ENCODE measurements at places on chromosomes 5 and 9.

DNA sequence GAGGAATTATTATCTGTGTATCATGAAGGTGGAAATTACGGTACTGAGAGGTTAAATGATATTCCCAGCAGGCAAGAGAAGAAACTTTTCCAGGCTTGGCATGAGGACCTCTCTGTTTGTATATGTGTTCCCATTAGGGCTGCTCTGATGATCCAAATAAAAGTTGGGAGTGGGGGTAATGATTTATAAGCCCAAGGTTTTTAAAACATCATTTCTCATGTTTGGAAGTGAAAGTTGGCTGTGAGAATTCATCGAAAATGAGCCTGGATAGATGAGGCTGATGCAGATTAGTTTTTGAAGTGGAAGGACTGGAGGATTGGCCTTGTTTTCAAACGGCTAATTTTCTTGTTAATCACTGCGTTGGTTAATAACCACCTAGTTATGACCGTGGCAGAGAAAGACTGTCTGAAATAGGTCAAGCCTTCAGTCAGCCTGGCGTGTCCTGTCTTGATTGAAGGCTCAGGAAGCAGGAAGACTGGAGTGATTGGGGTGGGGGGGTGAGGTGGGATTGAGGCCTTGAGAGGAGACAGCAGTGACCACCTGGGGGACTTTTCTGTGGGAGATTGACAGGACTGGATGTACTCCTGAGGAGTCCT is 391.0 kb upstream of the WWC1 start:
- DNase-seq = no peak

- DNase-seq = no peak
These were observed 84.4 kb downstream of the CNTLN start for GRCh38 chr9:17219261-17219660.

- no peak for DNase-seq
These were observed 51.8 kb downstream of the SH3TC2 start for GRCh38 chr5:149011084-149011483.

- DNase-seq = no peak
These were observed 97.0 kb upstream of the NIPAL4 start for GRCh38 chr5:157362982-157363381.

GRCh38 chr9:136243631-136244030 is 2.0 kb downstream of the QSOX2 start:
- DNase-seq = no peak

DNA sequence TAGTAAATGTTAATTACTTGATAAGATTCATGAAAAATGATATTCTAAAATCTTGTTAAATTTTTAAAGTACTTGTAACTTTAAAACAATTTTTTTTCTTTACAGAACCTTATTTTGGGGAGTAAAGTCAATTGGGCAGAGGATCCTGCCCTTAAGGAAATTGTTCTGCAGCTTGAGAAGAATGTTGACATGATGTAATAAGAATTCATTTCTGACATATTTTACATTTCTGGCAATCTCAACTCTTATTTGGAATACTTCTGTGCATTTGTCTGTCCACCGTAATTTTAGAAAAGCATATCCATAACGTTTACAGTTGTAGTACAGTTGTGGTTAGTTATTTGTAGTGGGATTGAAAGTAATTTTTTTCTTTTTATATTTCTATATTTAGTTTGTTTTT is 20.2 kb downstream of the CENPH start:
- DNase-seq = no peak

DNA sequence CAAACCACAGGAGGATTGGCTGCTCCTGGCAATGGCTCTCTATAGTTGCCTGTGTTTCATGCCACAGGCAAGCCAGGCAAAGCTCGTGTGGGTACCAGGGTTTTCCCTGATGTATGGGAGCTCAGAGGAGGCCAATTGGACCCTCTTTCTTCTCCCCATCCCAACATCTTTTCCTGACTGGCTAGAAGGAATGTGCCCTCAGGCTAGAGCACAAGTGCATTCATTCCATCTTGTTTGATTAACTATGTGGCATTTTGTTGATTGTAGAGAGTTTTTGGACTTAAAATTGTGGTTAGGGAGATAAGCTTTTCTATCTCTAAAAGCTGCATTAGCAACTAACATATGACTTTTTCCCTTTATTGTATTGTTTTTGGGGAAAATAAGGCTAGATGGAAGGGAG is 561.3 kb downstream of the PSAT1 start:
- no peak for DNase-seq

DNA sequence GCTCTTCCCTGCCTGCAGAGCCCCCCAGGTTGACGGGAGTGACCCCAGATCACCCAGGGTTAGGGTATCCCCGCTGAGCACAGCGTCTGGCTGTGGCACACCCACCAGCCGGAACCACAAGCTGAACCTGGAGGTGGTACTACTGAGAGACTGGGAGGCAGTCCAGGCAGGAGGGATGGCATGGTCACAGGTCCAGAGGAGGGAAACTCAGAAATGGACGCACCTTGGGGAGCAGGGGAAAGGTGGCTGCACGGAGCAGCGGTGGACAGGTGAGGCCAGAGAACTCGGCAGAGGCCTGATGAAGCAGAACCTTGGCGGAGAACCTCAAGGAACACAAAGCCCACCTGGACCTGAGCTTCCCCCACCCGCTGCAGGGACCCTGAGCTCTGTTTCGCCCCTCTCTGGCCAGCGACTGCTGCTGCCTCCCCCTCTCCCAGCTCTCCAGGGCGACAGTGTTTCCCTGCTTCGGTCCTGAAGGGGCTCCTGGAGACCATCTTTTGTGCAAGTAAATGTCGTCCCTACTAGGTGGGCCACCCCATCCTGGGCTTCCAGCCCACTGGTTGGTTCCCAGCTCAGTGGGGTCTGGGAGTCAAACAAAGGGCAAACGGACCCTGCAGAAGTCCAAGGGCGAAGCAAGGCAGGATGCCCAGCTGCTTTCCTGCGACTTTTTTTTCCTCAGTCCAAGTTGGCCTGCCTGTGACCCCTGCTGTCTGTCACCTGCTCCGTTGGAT is 845 bp downstream of the ADGRD2 start:
- no peak for DNase-seq

DNA sequence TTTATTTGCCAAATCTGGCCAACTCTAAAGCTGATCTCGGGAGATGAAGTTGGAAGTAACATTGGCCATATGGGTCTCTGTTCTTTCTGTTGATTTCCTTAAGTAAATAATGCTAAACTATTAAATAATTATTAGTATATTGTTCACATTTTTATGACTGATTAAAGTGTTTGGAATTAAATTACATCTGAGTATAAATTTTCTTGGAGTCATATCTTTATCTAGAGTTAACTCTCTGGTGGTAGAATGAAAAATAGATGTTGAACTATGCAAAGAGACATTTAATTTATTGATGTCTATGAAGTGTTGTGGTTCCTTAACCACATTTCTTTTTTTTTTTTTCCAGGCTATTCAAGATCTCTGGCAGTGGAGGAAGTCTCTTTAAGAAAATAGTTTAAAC is 9.3 kb upstream of the FGF18 start:
- DNase-seq = no peak

DNA sequence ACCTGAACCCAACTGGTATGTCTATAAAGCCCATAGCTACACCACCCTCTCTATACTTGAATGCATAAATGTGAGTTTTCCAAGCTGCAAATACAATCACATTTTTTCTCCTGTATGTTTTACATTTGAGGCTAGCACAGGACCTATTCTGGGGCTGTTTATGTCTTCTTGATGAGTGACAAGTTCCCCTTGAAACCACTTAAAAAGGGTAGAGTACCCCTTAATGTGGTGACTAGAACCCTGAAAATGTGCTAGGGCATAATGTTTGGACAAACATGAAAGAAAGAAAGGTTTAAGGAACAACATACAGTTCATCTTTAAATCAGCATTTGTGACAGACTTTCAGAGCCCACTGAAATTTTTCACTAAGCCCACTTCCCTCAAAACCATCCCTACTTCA is 25.2 kb upstream of the GLIS3 start:
- DNase-seq = no peak

- no peak for DNase-seq
These were observed 304.0 kb downstream of the PRELID2 start for GRCh38 chr5:145531038-145531734.

GRCh38 chr9:77789891-77790290 is 141.8 kb upstream of the GNA14 start:
- no peak for DNase-seq

DNA sequence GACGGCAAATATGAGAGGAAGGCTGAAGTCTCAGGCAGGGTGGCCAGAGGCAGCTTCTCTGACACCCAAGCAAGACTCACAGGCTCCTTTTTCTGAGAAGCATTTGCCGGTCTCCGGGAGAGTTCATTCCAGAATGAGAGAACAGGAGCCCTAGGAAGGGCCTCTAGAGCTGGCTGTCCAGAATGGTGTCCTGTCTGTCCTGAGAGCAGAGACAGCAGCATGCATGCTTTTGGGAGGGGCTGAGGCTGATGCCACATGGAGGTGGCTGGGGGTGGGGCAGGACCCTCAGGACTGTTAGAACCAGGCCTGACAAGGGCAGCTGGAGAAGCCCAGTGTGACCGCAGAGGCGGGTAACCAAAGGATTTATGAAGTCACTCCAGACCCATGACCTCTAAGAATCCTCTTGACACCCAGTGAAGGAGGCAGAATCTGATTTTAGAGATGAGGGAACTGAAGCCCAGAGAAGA is 60.0 kb downstream of the SHB start:
- no peak for DNase-seq

GRCh38 chr5:149410071-149410470 is 31.0 kb upstream of the IL17B start:
- no peak for DNase-seq

- DNase-seq = no peak
These were observed 75.7 kb downstream of the GCNT4 start for GRCh38 chr5:74976651-74977050.

GRCh38 chr5:75335952-75336614 is 937 bp upstream of the HMGCR start:
- DNase-seq = no peak

DNA sequence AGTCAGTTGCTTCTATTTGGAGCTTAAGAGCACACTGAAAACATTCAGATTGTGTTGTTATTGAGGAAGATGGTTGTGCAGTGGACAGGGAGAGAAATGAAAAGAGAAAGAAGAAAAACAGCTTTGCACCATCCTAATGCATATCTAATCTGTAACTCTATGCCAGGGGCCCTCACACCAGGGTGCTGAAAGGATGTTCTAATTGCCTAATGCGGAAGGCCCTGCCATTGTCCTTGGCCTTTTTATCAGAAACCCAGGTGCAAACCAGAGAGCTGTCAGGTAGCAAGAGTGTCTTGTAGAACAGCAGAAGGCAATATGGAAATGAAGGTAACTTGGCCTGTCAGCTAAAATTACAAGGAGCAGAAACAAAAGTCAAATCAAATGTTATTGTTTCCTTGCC is 384.5 kb upstream of the PIK3R1 start:
- DNase-seq = no peak

DNA sequence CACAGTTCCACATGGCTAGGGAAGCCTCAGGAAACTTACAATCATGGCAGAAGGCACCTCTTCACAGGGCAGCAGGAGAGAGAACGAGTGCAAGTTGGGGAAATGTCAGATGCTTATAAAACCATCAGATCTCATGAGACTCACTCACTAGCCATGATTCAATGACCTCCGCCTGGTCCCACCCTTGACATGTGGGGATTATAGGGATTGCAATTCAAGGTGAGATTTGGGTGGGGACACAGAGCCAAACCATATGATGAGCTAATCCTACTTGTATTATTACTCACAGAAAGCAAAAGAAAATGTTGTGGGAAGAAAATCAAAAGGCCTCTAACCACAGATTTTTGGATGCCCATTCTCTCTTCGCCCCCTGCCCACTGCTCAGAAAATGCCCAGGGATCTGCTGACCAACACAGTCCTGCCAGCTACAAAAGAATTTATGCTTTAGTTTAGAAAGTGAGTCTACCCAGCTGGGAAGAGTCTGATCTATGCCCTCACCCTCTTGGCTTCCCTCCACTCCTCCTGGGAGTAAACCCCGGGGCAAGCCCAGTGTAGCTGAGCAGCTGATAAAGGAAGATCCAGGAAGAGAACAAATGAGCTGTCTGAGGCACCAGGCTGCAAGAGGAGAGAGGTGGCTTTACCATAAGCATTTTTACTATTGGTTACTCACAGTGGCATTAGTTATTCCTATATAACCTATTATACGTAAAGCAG is 53.1 kb downstream of the RNF130 start:
- DNase-seq = no peak

GRCh38 chr5:177984584-177985206 is 11.3 kb downstream of the PROP1 start:
- no peak for DNase-seq

- no peak for DNase-seq
These were observed 21.0 kb upstream of the NPR3 start for GRCh38 chr5:32690153-32690552.

GRCh38 chr5:88780736-88781135 is 102.2 kb downstream of the MEF2C start:
- DNase-seq = no peak

- no peak for DNase-seq
These were observed 84.7 kb downstream of the NR3C1 start for GRCh38 chr5:143318833-143319232.

DNA sequence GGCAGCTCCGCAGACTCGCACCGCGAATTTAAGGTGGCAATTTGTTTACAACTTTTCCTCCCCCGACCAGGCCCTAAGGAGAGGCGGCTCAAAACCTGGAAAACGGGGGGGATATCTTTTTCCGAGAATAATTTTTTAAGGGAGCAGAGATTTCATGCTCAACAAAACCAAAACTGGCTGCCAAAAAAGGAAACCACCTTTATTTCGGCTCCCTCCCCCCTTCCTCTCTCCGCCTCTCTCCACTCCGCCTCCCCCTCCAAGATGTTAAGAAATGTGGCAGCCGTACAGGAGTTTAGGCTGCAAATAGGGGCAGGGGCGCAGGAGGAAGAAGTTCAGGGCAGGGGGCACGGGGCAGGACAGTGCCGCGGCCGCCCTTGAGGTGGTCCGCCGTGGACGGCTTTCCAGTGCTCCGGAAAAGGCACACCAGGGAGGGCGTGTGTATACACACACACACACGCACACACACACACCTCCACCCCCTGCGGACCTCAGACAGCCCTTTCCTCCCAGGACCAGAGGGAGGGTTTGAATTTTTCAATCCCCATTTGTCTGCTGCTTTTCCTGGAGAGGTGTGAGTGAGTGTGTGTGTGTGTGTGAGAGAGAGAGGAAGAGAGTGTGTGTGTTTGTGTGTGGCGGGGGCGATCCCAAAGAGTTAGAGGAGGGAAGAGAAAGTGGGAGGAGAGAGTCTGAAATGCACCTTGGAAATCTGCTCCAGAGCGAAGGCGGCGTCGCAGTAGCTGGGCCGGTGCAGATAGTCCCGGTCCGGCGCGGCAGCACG is 9.1 kb downstream of the PTCH1 start:
- DNase-seq = no peak

GRCh38 chr9:2337627-2338026 is 284.0 kb upstream of the VLDLR start:
- no peak for DNase-seq

GRCh38 chr9:110742741-110743371 is 74.3 kb downstream of the MUSK start:
- DNase-seq = no peak

GRCh38 chr5:129118405-129118804 is 23.9 kb downstream of the ISOC1 start:
- DNase-seq = no peak

DNA sequence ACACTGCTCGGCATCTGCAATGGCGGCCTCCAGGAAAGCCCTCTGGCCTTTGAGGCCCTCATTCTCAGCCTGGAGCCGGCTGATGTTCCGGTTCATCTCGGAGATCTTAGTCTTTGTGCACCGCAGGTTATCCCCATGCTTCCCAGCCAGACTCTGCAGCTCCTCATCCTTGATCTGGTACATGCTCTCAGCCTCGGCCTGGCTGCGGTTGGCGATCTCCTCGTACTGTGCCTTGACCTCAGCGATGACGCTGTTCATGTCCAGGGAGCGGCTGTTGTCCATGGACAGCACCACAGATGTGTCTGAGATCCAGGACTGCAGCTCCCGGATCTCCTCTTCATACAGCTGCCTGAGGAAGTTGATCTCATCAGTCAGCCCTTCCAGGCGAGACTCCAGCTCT is 21.9 kb downstream of the CEP120 start:
- DNase-seq = no peak
